ENCODE measurements at places on chromosomes 1 and 21.

- no peak for DNase-seq
- H3K4me3 ChIP-seq = no peak overlapping the region
These were observed 28.9 kb downstream of the LEPR start for GRCh38 chr1:65449214-65449823.

DNA sequence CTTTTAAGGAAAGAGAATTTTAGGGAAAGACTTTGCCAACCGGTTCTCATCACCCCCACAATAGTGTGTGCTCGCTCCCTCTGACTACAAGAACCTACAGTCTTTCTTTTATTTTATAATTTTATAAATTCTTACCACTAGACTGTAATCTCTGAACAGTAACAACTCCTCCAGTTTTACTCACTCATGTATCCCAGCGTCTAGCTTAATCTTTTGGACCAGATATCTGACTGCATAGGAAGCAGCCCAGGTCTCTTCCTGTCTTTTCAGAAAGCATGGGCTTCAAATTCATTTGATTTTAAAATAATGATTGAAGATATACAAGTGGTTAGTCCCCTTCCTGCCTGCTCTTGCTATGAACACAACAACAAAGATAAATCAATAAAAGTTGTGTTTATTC lies 19.0 kb upstream of the DUSP10 start:
- H3K36me3 ChIP-seq = no peaks in the 10 kb centered on the region
- no peak overlapping the region for H3K27ac ChIP-seq
- no peaks in the 10 kb centered on the region for H3K27me3 ChIP-seq
- no peak for DNase-seq

DNA sequence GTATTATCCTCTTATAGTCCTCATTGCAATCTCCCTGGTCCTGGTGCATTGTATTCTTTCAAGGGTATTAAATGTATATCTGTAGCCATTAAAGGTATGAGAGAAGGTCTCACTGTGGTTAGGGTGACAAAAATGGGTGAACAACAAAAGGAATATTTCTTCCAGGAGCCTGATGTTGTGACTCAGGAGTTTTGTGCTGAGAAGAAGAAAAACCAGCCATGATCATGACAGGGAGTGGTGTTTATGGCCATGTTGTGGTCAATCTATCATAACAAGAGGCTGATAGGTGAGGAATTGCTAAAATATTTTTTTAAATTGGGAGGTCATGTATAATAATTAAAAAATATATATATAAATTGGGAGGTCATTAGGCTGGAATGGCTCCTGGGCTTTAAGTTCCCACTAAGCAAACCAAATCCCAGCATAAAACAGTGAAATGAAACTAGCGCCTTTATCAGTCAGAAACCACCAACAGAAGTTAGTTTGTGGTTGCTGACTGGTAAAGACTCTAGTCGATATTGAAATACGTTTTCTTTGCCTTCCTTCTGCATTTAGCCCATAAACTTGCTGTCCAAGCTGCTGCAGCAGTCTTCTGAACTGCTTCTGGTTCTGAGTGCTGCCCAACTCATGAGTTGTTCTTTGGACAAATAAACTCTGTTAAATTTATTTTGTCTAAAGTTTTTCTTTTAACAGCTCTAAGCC lies 60.3 kb downstream of the TBX19 start:
- no peak for DNase-seq
- no peaks in the 10 kb centered on the region for H3K27me3 ChIP-seq
- H3K4me1 ChIP-seq = peaks cover 33% of the 10 kb centered on the region
- H3K27ac ChIP-seq = no peak overlapping the region
- H3K4me3 ChIP-seq = no peak overlapping the region
- no peaks in the 10 kb centered on the region for H3K36me3 ChIP-seq

- no peak overlapping the region for H3K4me3 ChIP-seq
- H3K4me1 ChIP-seq = no peaks in the 10 kb centered on the region
- no peak overlapping the region for H3K27ac ChIP-seq
- no peaks in the 10 kb centered on the region for H3K27me3 ChIP-seq
These were observed 28.3 kb downstream of the LRRC3 start for GRCh38 chr21:44483288-44484237.

GRCh38 chr1:195185736-195186135 lies 1422.5 kb downstream of the KCNT2 start:
- H3K4me1 ChIP-seq = no peaks in the 10 kb centered on the region
- no peaks in the 10 kb centered on the region for H3K36me3 ChIP-seq
- H3K27ac ChIP-seq = no peak overlapping the region
- H3K4me3 ChIP-seq = no peak overlapping the region
- no peak for DNase-seq
- no peaks in the 10 kb centered on the region for H3K27me3 ChIP-seq

DNA sequence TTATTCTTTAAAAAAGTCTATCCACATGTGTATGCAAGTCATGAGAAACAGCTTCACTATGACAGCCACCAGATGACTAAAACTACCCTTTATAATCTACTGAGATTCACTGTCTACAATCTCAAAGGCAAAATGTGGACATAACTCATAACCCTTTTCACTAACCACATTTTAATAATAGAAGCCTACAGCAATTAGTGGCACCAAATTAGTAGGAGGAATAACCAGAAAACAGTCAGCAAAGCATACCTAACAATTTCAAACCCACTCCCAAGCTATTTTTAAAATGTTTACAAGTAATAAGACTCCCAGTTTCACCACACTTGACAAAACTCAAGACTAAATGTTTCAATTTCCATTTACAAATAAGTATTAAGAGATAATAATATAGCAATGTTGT lies 442.9 kb downstream of the PTPRC start:
- no peak overlapping the region for H3K4me3 ChIP-seq
- DNase-seq = no peak
- no peaks in the 10 kb centered on the region for H3K36me3 ChIP-seq
- H3K27ac ChIP-seq = no peak overlapping the region
- H3K27me3 ChIP-seq = no peaks in the 10 kb centered on the region

GRCh38 chr1:23736437-23737134 lies 6.7 kb upstream of the ELOA start:
- no peaks in the 10 kb centered on the region for H3K27me3 ChIP-seq
- no peak for DNase-seq
- no peaks in the 10 kb centered on the region for H3K4me1 ChIP-seq
- H3K27ac ChIP-seq = no peak overlapping the region

GRCh38 chr1:58885998-58886397 lies 102.2 kb upstream of the JUN start:
- H3K36me3 ChIP-seq = no peaks in the 10 kb centered on the region
- H3K4me1 ChIP-seq = peaks cover 21% of the 10 kb centered on the region
- DNase-seq = peak; percentile 56

DNA sequence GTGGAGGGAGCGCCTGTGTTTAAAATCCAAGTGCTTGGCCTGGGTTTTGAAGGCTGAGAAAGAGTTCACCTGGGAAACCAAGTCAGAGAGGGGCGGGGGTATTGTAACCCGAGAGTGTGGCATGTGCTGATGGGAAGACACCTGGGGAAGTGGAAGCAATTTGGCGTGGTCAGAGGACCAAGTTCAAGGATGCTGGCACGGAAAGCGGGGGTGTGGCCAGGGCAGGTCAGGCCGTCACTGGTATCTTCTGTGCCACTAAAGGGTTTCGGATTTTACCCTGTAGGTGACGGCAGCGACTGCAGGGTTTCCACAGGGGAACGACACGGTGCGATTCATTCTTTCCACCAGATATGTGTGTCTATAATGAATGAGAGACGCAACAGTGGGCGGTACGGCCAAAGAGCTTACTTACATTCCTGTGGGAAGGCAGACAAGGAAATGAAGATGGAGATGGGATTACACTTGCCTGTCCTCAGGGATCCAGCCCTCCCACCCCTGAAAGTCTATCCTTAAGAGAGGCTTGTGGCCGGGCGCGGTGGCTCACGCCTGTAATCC lies 31.3 kb downstream of the CA6 start:
- no peaks in the 10 kb centered on the region for H3K27me3 ChIP-seq
- H3K36me3 ChIP-seq = no peaks in the 10 kb centered on the region
- H3K4me1 ChIP-seq = no peaks in the 10 kb centered on the region
- no peak overlapping the region for H3K4me3 ChIP-seq
- no peak for DNase-seq

DNA sequence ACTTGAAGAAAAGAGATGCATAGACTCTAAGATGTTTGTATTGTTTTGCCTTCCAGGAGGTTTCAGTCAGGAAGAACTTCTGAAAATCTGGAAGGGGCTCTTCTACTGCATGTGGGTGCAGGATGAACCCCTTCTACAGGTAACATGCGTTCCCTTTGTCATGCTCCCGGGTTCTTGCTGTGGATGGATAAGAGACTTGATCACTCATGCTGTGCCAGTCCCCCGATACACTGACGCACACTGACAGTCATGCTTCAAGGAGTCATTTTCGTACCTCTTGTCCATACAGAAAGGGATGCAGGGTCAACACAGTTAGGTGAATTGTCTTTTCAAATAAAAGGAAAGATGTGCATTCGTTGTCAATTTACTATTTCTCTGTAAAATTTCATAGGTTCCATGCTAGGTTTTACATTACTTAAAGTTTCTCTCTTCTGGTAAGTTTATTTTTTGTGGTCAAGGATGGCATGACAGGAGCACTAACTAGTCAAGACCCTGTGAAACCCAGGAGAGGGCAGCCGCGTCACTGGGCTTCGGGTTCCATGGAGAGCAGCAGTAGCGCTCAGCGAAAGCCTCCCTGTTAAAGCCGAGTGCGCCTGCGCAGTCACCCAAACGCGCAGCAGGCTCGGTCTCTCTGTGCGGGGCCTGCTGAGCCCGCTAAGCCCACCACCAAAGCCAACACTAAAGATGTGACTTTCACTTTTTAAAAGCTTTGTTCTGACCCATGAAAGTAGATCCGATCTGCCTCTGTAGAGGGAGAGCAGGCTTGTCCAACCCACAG lies 10.7 kb downstream of the RRP1B start:
- no peak overlapping the region for H3K4me3 ChIP-seq
- no peak for DNase-seq
- H3K36me3 ChIP-seq = peaks cover 72% of the 10 kb centered on the region
- no peak overlapping the region for H3K27ac ChIP-seq

GRCh38 chr1:19138331-19138730 lies 71.7 kb downstream of the UBR4 start:
- no peaks in the 10 kb centered on the region for H3K27me3 ChIP-seq
- no peak overlapping the region for H3K27ac ChIP-seq
- DNase-seq = no peak
- H3K36me3 ChIP-seq = peaks cover 95% of the 10 kb centered on the region

DNA sequence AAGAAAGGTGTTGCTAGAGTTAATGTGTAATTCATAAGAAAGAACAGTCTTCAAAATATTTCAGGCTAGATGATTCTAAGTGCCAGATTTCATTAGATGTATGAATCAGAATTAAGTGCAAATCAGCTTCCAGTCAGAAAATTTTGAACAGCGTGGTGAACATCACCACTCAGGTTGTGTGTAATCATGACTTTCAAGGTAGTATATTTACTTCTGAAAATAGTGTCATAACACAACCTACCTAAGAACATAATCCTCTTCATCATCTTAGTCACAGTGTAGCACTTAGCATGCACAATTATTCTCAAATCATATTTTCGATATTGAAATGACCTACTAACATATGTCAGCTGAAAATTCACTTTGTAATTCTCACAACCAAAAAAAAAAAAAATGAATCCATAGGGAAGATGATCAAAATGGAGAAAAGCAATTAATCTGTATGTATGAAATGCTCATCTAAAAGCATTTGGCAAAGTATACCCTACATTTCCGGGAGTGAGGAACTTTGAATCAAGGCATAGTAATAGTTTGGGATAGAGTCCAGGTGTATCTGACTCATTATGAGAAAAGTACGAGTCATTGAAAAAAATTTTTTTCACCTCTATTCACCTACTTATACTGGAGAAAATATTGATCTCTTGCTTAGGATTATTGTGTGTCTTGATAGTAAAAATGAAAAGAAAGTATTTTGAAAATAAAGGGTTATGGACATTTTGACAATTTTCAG lies 221.8 kb upstream of the CHRM3 start:
- no peak overlapping the region for H3K27ac ChIP-seq
- no peak for DNase-seq
- no peaks in the 10 kb centered on the region for H3K27me3 ChIP-seq
- no peaks in the 10 kb centered on the region for H3K36me3 ChIP-seq

- DNase-seq = no peak
- no peaks in the 10 kb centered on the region for H3K4me1 ChIP-seq
- no peak overlapping the region for H3K4me3 ChIP-seq
- H3K27me3 ChIP-seq = no peaks in the 10 kb centered on the region
- H3K27ac ChIP-seq = no peak overlapping the region
These were observed 20.4 kb downstream of the GREM2 start for GRCh38 chr1:240591564-240591963.

DNA sequence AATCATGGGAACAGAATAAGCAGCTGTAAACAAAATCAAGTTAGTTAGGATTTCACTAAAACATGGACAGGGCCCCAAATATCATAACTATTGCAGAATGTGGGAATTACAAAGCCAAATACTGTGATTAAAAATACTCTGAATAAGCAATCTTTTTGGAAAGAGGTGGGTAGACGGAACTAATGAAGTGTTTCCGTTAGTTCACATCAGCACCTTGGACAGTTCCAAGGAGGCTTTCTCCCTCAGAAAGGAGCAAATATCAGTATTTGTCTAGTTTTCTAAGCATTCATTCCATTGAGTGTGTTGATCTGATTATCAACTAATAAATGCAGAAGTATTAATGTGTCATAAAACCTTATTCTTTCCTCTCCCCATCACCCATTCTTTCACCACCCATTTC lies 97.4 kb downstream of the FAM78B start:
- DNase-seq = no peak
- H3K27me3 ChIP-seq = no peaks in the 10 kb centered on the region
- H3K4me1 ChIP-seq = no peaks in the 10 kb centered on the region
- H3K4me3 ChIP-seq = no peak overlapping the region
- H3K27ac ChIP-seq = no peak overlapping the region

DNA sequence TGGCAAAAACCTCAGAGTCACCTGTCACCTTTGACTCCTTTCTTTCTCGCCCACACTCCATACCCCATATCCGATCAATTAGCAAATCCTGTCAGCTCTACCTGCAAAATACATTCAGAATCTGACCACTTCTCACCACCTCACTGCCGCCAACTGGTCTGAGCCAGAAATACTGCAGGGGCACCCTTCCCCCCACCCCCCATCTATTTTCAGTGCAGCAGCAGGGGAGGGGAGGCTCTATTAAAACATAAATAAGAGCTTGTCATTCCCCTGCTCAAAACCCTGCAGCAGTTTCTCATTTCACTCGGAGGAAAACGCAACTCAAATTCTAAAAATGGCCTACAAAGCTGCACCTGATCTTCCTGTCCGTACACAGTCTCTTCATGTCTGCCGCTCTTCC lies 3.9 kb downstream of the PKLR start:
- H3K36me3 ChIP-seq = no peaks in the 10 kb centered on the region
- no peak overlapping the region for H3K27ac ChIP-seq
- H3K4me3 ChIP-seq = no peak overlapping the region
- no peaks in the 10 kb centered on the region for H3K4me1 ChIP-seq
- no peaks in the 10 kb centered on the region for H3K27me3 ChIP-seq

Data from naive thymus-derived CD4-positive, alpha-beta T cell (primary cell).